ENCODE measurements at places on chromosomes 4 and X.

- peak; percentile 14 for DNase-seq
Measured at GRCh38 chr4:137531986-137532868, at the start of gene PCDH18. Gene PCDH18 (minus strand): TSS chr4:137532494. CDS start chr4:137532088, 406 bp downstream.

DNA sequence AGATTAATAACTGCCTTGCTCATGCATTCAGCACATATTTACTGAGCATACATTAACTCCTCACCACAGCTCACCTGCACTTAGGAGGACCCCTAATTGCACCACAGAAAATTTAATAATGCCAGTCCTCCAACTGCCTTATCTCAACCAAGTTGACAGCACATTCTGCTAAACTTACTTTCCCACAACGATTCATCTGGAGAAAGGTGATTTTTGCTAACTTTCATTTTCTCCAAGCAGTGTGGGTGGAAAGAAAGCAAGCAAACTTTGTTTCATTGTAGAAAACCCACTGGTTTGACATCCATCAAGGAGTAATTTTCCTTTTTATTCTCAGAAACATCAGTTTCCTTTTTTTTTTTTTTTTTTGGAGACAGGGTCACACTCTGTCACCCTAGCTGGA is 49.1 kb downstream of the RASGEF1B start:
- DNase-seq = no peak

- DNase-seq = no peak
Measured at GRCh38 chrX:118614150-118614549, 113.3 kb upstream of the IL13RA1 start.

- no peak for DNase-seq
Measured at GRCh38 chrX:65933085-65933589, 106.7 kb downstream of the VSIG4 start.

GRCh38 chr4:189773909-189774308 is 166.8 kb upstream of the FRG1 start:
- DNase-seq = no peak

DNA sequence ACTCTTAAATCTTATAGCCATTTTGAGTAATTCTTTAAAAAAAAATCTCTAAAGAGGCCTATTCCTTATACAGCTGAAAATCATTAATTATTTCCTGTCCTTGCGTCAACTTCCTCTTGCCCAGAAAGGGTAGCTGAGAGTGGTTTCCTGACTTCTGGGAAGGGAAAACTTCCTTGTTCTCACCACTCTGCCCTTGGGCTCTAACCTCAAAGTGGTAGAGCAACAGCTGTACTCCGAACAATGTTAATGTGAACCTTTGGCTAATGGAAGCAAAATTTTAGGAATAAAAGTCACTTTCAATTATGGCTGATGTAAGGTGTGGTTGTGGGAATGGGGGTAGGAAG is 15.3 kb downstream of the KLHL2 start:
- DNase-seq = no peak

GRCh38 chrX:11647138-11647537 is 18.6 kb downstream of the ARHGAP6 start:
- no peak for DNase-seq

GRCh38 chr4:95909211-95909610 is 69.3 kb downstream of the PDHA2 start:
- no peak for DNase-seq

GRCh38 chrX:54182864-54183613 is at the start of gene FAM120C:
Gene FAM120C (minus strand): TSS chrX:54183254. CDS start chrX:54183198, 56 bp downstream.
- peak; percentile 55 for DNase-seq

Data from trophoblast cell (in vitro differentiated cells and primary cell).